Vagina (tissue), 2 donors: ENCODE measurements at places on chromosomes 5 and 9.

- H3K4me3 ChIP-seq = no peak overlapping the region
- H3K27ac ChIP-seq = no peak overlapping the region
- H3K36me3 ChIP-seq = no peaks in the 10 kb centered on the region
- no peaks in the 10 kb centered on the region for H3K27me3 ChIP-seq
- peaks cover 7% of the 10 kb centered on the region for H3K4me1 ChIP-seq
These were observed 12.1 kb downstream of the OR2V2 start for GRCh38 chr5:181159286-181160151.

DNA sequence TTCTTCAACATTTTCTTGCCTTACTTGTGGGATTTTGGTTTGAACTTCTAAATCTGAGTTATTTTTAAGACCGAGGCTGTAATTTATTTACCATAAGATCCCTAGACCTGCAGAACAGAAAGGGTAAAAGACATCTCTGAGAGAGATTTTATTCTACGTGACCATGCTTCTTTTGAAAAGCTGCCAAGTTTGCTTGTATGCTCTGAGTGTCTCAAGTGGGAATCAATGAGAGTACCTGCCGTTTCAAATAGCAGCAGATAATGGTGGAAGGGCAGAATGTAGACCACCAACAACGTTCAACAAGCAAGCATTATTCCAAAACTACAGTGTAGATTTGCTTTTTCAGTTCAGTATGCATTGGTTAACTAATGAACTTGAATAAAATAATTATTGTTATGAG is 108.6 kb upstream of the MINAR2 start:
- no peak for DNase-seq
- no peaks in the 10 kb centered on the region for H3K36me3 ChIP-seq
- no peaks in the 10 kb centered on the region for H3K27me3 ChIP-seq
- H3K27ac ChIP-seq = no peak overlapping the region
- no peaks in the 10 kb centered on the region for H3K4me1 ChIP-seq

- H3K36me3 ChIP-seq = no peaks in the 10 kb centered on the region
- H3K27ac ChIP-seq = no peak overlapping the region
- no peak for DNase-seq
- H3K4me3 ChIP-seq = no peak overlapping the region
- H3K4me1 ChIP-seq = peaks cover 34% of the 10 kb centered on the region
- H3K27me3 ChIP-seq = no peaks in the 10 kb centered on the region
These were observed 58.4 kb downstream of the DUSP1 start for GRCh38 chr5:172712610-172713009.

DNA sequence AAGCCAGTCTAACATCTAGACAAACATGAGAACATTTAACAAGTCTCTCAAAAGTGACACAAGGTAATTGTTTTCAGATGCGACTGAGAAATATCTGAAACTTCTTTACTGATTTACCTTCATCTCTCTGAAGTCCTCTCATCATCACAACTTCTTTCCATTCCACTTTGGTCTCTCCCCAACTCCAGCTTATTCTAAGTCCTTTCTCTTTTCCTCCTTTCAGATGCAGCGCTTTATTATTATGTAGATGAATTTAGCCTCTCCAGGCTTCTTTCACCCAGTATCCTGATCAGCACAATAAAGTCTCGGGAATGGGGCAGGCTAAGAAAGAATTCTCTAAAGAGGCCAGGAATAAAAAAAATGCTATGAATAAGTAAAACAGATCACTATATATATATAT is 128.0 kb downstream of the KCTD16 start:
- H3K4me3 ChIP-seq = no peak overlapping the region
- no peak for DNase-seq
- no peaks in the 10 kb centered on the region for H3K27me3 ChIP-seq
- no peak overlapping the region for H3K27ac ChIP-seq
- no peaks in the 10 kb centered on the region for H3K36me3 ChIP-seq

DNA sequence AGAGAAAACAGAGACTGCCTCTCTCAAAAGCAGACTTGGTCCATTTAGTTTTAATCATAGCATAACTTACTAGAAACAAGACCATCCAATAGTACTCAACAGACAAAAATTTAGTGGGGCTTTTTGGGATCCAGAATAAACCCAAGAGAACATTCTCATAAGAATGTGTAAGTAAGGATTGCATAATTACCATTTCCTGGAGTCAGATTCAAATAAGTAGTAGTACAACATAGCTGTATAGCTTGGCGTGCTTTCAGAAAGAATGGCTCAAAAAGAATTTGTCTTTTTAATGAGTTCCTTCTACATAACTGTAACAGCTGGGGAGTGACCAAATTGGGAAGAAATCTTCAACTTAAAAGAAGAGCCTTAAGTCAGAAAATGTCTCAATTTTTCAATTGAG is 145.4 kb downstream of the DENND1A start:
- no peaks in the 10 kb centered on the region for H3K27me3 ChIP-seq
- no peaks in the 10 kb centered on the region for H3K36me3 ChIP-seq
- no peak overlapping the region for H3K27ac ChIP-seq
- H3K4me3 ChIP-seq = no peak overlapping the region

DNA sequence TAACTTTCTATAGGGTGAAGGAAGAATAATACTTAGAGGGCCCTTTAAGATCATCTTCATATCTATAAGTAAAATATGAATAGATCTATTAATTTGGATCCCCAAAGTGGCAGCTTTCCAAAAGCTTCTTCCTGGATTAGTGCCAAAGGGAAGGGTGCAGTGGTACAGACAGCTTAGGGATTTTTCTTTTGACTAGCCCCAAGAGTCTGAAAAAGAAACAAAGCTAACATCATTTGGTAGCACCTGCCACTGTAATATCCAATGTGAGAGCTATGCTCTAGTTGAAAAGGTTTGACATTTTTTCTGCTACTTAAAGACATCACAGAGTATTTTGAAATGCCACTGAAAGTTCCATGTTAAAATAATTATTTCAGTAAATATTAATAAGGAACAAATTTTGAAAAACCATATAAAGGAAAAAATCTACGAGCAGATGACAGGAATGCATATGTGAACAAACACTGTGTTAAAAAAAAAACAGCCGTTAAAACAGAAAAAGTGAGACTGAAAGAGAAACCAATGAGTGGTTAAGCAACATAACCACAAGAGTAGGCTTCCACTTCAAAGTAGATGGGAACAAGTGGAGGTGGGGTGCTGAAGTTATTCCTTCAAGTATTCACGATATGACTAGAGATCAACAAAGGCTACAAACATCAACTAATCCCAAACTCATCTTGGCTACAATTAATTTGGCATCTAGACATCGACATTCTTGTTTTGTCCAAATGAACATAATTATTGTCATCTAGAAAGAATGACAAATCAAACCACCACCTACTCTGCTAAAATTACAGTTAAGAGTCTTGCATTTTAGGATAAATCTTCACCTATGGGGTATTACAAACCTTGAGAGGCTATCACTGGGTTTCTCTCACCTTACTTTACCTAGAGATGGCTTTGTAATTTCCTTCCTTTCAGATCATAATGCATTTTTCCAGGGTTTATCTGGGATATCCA is 137.5 kb downstream of the CPLANE1 start:
- no peaks in the 10 kb centered on the region for H3K4me1 ChIP-seq
- H3K4me3 ChIP-seq = no peak overlapping the region
- no peaks in the 10 kb centered on the region for H3K27me3 ChIP-seq
- DNase-seq = no peak

GRCh38 chr9:98146101-98146991 is 27.3 kb upstream of the TRIM14 start:
- peak overlapping the region; percentile 62 for H3K27ac ChIP-seq
- no peaks in the 10 kb centered on the region for H3K27me3 ChIP-seq
- DNase-seq = no peak
- H3K4me3 ChIP-seq = no peak overlapping the region
- peaks cover 41% of the 10 kb centered on the region for H3K4me1 ChIP-seq

DNA sequence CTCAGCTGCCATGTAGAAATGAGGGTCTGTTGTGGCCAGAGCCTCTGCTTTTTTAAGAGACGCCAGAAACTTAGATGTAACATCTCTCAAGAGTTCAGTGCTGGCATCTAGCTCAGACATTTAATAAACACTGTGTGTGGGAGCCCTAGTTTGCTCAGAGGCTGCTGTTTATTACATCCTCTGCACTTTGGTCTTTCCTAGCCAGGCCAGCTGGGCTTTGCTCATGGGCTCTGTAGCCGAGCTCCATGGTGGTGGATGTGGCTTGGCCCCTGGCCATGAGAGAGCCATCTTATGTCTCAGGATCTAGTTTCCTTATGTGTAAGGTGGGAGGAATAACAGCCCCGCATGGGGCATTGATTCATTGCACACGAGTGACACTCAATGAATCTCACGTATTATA is 30.0 kb downstream of the ARHGEF37 start:
- H3K4me1 ChIP-seq = peaks cover 2% of the 10 kb centered on the region
- DNase-seq = no peak
- H3K27me3 ChIP-seq = no peaks in the 10 kb centered on the region
- peaks cover 10% of the 10 kb centered on the region for H3K36me3 ChIP-seq
- H3K4me3 ChIP-seq = no peak overlapping the region
